Activated CD4-positive, alpha-beta T cell treated with anti-CD3 and anti-CD28 coated beads, Interleukin-10, Interleukin-2, amounts not matched to agents 100 ng/mL and 50 ng/mL, durations not matched to agents 16 hours and 8 hours (primary cell): ENCODE measurements at places on chromosomes 16 and 17.
A peak's percentile ranks its signal among the peaks of the same experiment; 100 is the strongest.

DNA sequence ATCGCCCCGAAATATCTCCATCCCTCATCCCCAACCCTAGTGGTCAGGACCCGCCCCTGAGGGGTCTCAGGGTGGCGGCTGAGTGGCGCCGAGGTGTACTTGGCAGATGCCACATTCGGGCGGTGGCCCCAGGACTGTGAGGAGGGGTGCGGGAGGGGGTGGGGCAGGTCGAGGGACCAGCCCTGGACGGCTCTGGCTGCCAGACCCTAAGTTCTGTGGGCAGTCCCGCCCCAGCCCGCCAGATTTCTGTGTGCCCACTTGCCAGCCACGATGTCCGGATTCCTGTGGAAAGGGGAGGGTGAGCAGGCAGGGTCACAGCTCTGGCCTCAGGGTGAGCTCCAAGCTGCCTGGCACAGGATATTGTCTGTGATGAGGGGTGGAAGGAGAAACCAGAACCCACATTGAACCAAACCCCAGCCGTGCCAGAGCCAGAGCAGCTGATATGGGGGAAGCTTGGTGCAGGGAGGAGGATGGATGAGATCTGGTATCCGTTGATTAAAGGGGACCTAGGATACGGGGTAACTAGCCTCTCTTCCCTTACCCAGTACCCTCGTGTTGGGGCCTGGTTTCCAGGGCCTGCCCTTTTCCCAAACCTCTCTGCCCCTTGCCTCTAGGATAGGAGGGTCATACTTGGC is 1.1 kb upstream of the CHAD start:
- DNase-seq: no peak

GRCh38 chr17:52110923-52111581 is 47.5 kb downstream of the CA10 start:
- no peak for DNase-seq

DNA sequence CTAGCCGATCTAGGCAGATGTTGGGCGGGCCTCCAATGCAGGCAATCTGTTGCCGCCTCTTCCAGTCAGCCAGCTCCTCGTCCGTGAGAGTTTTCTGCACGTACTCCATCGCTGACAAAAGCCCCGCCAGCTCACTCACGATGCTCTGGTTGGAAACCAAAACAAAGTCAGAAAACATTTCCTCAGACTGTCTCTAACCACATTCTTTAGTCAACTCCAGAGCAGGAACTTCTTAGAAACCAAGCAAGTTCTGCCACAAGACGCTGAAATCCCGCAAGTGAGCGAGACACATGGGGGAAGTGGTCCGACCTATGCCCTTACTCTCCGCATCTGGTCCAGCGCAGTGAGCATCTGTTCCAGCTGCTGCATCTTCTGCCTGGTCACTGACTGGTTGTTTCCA is 49.1 kb downstream of the STAT5A start:
- peak; percentile 95 for DNase-seq

GRCh38 chr17:16969931-16970906 is 1.7 kb downstream of the TNFRSF13B start:
- DNase-seq: no peak
